ENCODE measurements at places on chromosomes 3 and 15.

GRCh38 chr15:52680041-52680391 is 828 bp upstream of the ATOSA start:
- no peak for DNase-seq

- no peak for DNase-seq
Observed at GRCh38 chr15:52181938-52182780, 9.0 kb downstream of the GNB5 start.

- no peak for DNase-seq
Observed at GRCh38 chr15:45678459-45679178, 43.8 kb downstream of the SQOR start.

- DNase-seq = peak; percentile 96
Observed at GRCh38 chr3:17730318-17730967, 12.0 kb downstream of the TBC1D5 start.

DNA sequence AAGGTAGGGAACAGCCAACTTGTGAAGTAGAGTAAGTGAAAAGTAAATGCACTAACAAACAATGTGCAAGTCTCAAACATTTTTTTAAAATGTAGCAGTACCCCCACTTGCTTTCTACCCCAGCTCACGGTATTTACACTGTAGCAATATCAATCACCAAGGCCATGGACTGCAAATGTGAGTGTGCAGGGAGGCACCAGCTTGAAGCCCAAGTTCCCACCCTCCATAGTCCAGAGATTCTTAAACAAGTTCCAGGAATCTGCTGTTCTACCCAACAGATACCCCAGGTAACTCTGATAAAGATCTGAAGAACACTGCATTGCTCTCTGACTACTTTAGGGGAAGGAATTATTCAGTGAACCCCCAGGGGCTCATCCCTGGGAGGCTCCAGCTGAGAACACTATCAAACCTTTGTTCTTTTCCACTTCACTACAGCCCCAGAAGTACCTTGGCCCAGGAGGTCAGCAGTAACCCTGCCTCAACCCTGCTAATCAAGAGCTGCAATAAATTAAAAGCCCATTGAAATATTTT is 86.1 kb downstream of the FOXP1 start:
- no peak for DNase-seq

DNA sequence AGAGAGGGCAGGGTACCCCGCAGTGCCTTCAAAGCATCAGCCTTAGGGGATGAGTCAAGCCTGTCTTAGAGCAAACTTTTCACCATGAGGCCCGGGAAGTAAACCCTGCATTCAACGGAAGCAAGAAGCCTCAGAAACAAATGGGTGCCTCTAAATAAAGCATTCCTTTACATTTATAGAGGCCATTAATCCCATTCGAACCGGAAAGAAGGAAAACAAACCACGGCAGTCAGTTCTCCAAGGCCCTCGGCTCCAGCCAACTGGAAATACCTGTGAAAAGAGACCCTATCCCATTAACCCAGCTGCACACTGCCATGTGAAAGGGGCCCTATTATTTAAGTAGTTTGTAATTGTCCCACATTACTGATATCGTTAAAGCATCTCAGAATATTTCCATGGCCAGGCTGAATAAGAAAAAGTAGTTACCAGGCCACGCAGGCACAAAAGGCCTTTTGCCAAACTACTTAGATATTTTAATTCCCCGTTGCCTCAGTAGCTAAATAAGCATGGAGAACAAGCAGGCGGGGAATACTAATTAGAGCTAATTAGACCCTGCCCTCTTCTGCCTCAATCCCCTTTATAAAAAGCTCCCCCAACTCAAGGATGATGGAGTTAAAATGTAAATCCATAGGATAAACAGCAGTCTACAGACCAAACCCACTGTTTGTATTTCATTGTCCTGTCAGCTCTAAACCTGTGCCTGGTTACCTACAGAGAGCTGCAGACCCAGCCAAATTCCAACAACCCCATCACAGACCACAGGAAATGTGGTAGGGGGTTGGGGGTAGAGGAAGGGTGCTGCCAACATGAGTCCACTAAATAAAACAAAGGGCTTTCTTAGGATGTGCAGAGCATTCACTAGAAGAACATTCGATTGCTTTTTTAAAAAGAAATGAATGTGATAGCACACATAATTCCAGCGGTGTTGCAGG is 4.1 kb downstream of the ITGB5 start:
- no peak for DNase-seq

GRCh38 chr15:47551546-47551945 is 165.8 kb upstream of the SEMA6D start:
- no peak for DNase-seq

- no peak for DNase-seq
Observed at GRCh38 chr15:93179700-93180102, 90.7 kb upstream of the RGMA start.

All from hematopoietic multipotent progenitor cell treated with erythropoietin and hydrocortisone succinate and interleukin-3 and kit ligand, for 4 days (in vitro differentiated cells).